ENCODE measurements at places on chromosomes 5 and 9. TPM values are rescaled to one million over a fixed set of nuclear protein-coding genes. Genes with fewer than 3 reads are reported as not detected.

GRCh38 chr5:53253421-53253871 lies 143.9 kb upstream of the MOCS2 start:
- DNase-seq = no peak
- no peak overlapping the region for H3K27ac ChIP-seq
- H3K4me1 ChIP-seq = no peaks in the 10 kb centered on the region
- H3K27me3 ChIP-seq = no peaks in the 10 kb centered on the region
- H3K36me3 ChIP-seq = no peaks in the 10 kb centered on the region

DNA sequence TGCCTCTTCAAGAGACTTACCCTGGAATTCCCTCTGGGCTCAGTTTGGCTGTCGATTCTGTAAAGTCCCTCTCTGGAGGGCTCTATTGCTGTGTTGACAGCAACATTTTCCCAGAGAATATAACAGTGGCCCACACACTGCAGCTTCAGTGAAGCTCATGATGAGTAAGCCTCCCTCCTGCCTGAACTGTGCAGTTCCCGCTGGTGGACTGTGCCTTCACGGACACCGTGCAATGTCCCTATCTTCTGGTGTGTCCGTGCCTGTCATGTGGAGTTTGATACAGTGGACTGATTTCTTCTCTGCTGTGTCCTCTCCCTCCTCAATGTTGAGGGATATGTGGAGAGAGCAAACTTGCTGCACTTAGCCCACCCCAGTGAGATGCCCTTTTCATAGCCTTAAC lies 109.0 kb downstream of the NTRK2 start:
- no peaks in the 10 kb centered on the region for H3K27me3 ChIP-seq
- no peaks in the 10 kb centered on the region for H3K4me1 ChIP-seq
- no peak for DNase-seq
- no peak overlapping the region for H3K4me3 ChIP-seq
- H3K27ac ChIP-seq = no peak overlapping the region
- no peaks in the 10 kb centered on the region for H3K36me3 ChIP-seq

- H3K4me3 ChIP-seq = no peak overlapping the region
- no peak overlapping the region for H3K27ac ChIP-seq
Measured at GRCh38 chr5:146544232-146544631, 28.2 kb upstream of the GPR151 start.

- peak overlapping the region; percentile 56 for H3K4me3 ChIP-seq
- H3K4me1 ChIP-seq = peaks cover 3% of the 10 kb centered on the region
- no peaks in the 10 kb centered on the region for H3K36me3 ChIP-seq
- H3K27ac ChIP-seq = peak overlapping the region; percentile 82
Measured at GRCh38 chr5:77851176-77852067, 75.3 kb upstream of the TBCA start.

GRCh38 chr9:114913656-114914055 lies 16.7 kb downstream of the TNFSF8 start:
- no peak overlapping the region for H3K4me3 ChIP-seq
- no peak overlapping the region for H3K27ac ChIP-seq
- no peak for DNase-seq

- DNase-seq = no peak
- H3K4me1 ChIP-seq = peaks cover 42% of the 10 kb centered on the region
- H3K27ac ChIP-seq = peak overlapping the region; percentile 86
Measured at GRCh38 chr5:126452477-126452876, 29.3 kb downstream of the GRAMD2B start.

- H3K36me3 ChIP-seq = no peaks in the 10 kb centered on the region
- no peaks in the 10 kb centered on the region for H3K4me1 ChIP-seq
- no peak for DNase-seq
- H3K27me3 ChIP-seq = no peaks in the 10 kb centered on the region
- H3K4me3 ChIP-seq = no peak overlapping the region
- no peak overlapping the region for H3K27ac ChIP-seq
Measured at GRCh38 chr5:41587668-41588067, 77.3 kb upstream of the PLCXD3 start.

DNA sequence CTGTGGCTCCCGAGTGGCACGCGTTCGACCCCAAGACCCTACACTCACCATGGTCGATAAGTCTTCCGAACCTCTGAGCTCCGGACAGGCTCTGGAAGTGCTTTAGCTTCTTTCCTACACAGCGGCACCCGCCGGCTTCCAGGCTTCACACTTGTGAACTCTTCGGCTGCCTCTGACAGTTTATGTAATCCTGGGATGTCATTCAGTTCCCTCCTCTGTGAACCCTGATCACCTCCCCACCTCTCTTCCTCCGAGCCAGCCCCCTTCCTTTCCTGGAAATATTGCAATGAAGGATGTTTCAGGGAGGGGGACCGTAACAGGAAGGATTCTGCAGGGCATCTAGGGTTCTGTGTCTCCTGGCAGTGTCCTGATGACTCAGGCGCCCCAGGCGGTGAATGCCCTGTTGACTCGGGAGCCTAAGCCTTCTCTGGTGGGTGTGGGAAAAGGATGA lies at the start of gene CD14:
Gene CD14, minus strand, starts transcription at position 155 of the 451 bp plus-strand sequence. Its CDS starts 104 bp downstream, at position 51.
- peak within 1 kb of the TSS; percentile 82 for H3K27ac ChIP-seq
- H3K4me1 ChIP-seq = peaks cover 10% of the 10 kb centered on the region
- no peaks in the 10 kb centered on the region for H3K36me3 ChIP-seq
- peak within 1 kb of the TSS; percentile 58 for H3K4me3 ChIP-seq
- no peaks in the 10 kb centered on the region for H3K27me3 ChIP-seq

GRCh38 chr9:103978396-103978795 lies 115.7 kb upstream of the SMC2 start:
- DNase-seq = no peak
- H3K27ac ChIP-seq = no peak overlapping the region
- no peak overlapping the region for H3K4me3 ChIP-seq
- no peaks in the 10 kb centered on the region for H3K36me3 ChIP-seq
- H3K27me3 ChIP-seq = no peaks in the 10 kb centered on the region

- no peak overlapping the region for H3K27ac ChIP-seq
- no peaks in the 10 kb centered on the region for H3K4me1 ChIP-seq
- no peak overlapping the region for H3K4me3 ChIP-seq
- H3K27me3 ChIP-seq = no peaks in the 10 kb centered on the region
- DNase-seq = no peak
Measured at GRCh38 chr5:88159591-88159990, 109.1 kb downstream of the TMEM161B start.

- H3K36me3 ChIP-seq = no peaks in the 10 kb centered on the region
- peak overlapping the region; percentile 93 for H3K27ac ChIP-seq
- H3K4me1 ChIP-seq = peaks cover 35% of the 10 kb centered on the region
Measured at GRCh38 chr5:61332358-61332749, 296 bp downstream of the ZSWIM6 start.

- no peaks in the 10 kb centered on the region for H3K27me3 ChIP-seq
- H3K27ac ChIP-seq = no peak overlapping the region
- peaks cover 59% of the 10 kb centered on the region for H3K4me1 ChIP-seq
- DNase-seq = no peak
Measured at GRCh38 chr9:131727184-131727759, 12.6 kb downstream of the RAPGEF1 start.

The SLC34A3 gene
- not detected for total RNA-seq

The LNPEP gene
- 71.8 TPM for total RNA-seq

The CARTPT gene
- total RNA-seq = not detected

The PRRX2 gene
- total RNA-seq = 14.5 TPM

The LCP2 gene
- 52.8 TPM for total RNA-seq

The FBXL7 gene
- total RNA-seq = 41.5 TPM

All from tibial nerve (tissue), 4 donors.